Stimulated activated CD8-positive, alpha-beta memory T cell treated with anti-CD3 and anti-CD28 coated beads, Interleukin-4, amount 100 ng/mL, for 1 hour (primary cell): ENCODE measurements at places on chromosomes 1 and 21.

DNA sequence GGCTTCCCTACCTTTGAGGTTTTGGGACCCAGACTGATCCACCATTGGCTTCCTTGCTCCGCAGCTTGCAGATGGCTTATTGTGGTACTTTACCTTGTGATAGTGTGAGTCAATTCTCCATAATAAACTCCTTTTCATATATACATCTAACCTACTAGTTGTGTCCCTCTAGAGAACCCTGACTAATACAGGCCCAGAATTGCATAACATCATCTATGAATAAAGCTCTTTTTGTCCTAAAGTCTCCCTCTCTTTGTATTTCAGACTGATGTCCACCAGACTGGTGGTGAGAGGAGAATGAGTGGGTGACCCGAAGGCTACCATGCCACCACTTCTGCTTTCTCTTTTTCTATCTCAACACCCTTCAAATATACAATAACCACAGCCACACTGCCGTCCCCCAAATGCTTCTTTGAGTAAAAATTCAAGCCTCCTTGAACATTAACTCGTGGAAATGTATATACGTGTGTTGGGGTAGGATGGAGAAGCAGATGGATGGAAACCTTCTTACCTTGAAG lies 265.7 kb downstream of the PTBP2 start:
- no peak for DNase-seq

DNA sequence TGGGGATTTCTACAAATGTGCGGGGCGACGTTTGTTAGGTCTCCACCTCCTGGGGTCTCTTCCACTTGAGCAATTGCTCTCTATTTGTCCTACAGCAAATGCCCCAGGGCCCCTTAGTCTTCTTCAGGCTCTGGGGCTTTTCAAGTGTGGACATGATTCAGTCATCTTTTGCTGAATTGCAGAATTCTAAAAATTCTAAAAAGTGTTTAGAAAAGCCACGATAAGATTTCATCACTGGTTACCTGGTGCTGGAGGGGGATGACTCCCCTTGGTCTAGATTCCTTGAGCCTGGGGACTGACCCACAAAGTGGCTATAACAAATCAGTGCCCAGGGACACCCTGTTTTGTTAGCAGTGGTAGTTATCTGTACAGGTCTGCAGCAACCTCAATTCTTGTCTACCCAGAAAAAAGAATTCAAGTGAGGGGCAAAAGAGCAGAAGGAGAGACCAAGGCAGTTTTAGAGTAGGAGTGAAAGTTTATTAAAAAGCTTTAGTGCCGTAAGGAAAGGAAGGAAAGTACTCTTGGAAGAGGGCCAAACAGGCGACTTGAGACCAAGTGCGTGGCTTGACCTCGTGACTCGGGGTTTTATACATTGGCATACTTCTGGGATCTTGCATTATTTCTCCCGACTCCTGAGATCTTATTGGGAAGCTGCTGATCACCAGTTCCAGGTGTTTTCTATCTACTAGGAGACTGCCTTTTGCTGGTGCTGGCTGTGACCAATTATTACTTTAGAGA lies 25.2 kb downstream of the PROK1 start:
- no peak for DNase-seq

DNA sequence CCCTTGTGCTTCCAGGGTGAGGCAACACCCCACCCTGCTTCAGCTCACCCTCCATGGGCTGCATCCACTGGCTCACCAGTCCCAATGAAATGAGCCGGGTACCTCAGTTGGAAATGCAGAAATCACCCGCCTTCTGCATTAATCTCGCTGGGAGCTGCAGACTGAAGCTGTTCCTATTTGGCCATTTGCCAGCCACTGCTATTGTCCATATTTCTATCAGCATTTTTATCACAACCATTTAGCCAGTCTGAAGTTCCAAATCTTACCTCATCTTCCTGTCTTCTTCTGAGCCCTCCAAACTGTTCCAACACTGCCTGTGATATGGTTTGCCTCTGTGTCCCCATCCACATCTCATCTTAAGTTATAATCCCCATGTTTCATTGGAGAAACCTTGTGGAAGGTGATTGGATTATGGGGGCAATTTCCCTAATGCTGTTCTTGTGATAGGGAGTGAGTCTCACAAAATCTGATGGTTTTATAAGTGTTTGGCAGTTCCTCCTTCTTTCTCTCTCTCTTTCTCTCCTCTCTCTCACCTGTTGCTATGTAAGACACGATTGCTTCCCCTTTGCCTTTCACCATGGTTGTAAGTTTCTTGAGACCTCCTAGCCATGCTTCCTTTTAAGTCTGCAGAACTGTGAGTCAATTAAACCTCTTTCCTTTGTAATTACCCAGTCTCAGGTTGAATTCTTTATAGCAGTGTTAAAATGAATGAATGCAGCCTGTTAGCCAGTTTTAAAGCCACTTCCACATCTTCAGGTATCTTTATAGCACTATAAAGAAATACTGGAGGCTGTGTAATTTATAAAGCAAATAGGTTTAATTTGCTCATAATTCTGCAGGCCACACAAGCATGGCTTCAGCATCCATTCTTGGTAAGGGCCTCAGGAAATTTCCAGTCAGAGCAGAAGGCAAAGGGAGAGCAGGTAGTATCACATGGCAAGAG lies 203.5 kb downstream of the FCRL5 start:
- DNase-seq: no peak

DNA sequence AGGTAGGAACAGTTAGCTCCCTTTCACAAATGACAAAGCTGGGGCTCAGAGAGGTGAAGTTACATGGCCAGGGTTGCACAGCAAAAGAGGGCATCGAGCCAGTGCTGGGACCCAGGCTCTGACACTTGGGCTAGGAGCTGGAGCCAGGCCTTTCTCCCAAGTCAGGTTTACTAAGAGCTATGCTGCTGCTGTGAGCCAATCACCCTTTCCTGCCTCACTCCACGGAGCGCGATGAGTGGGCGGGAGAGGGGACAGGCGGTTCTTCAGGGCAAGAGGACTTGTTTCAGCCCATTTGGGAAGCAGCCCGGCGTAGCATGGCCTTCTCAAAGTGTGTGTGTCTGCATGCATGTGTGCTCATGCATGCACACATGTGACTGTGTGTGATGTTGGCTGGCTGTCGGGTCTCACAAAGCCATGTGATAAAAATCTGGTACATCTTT lies 10.6 kb downstream of the ID3 start:
- no peak for DNase-seq

DNA sequence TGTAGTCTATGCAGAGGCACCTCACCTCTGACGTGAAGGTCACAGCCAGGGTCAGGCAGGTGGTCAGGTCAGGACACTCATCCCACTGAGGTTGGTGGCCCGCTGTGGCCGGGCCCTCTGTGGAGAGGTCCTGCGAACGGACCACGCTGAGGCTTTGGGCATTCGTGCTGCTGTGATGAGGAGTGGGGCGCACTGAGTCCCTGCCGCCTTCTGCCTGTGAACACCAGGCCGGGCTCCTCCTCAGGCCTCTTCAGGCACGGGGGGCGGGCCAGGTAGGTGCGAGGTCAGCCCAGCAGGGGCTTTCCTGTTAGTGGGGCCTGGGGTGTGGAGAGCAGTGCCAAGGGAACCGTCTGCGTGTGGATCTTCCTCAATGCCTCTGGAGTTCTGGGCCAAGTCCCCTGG lies 39.0 kb downstream of the COQ8A start:
- DNase-seq: no peak

DNA sequence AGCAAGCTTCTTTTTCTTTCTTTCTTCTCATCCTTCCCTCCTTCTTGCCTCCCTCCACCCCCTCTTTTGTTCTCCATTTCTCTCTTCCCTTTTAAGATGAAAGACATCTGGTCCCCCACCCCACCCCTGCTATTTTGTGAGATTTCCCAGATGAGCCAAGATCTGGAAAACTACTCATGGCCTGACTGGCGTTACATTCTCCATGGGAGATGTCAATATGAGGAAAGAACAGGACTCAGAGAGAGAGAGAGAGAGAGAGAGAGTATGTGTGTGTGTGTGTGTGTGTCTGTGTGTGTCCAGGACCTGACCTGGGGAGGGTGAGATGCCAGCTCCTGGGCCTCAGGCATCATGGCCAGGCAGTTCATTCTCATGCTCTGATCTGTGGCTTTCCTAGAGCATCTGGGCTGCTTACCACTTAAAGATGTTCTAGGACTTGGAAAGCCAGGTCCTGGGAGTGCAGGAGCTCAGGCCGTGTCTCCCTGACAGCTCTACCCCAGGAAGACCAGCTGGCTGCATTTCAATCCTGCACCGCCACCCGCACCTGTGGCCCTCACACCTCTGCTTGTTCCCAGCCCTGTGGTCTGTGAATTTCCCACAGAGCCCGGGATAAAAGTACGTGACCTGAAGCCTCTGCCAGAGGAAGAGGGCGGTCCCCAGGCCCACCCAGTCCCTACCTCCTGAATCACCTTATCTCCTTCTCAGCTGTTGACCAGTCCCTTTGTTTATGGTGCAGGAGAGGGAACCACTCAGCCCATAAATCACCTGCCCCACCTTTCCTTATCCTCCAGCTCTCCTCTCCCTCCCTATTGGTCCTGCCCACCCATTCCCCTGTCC lies 3.2 kb upstream of the BEST4 start:
- no peak for DNase-seq

GRCh38 chr1:246878551-246878950 lies 53.2 kb downstream of the AHCTF1 start:
- DNase-seq: no peak

GRCh38 chr1:243550276-243550675 lies 294.4 kb downstream of the SDCCAG8 start:
- no peak for DNase-seq

- DNase-seq: no peak
Measured at GRCh38 chr1:243927381-243927780, 77.3 kb upstream of the AKT3 start.

- no peak for DNase-seq
Measured at GRCh38 chr1:157671895-157672294, 28.7 kb downstream of the FCRL3 start.

GRCh38 chr1:55055951-55056631 lies 16.7 kb downstream of the PCSK9 start:
- DNase-seq: no peak

- no peak for DNase-seq
Measured at GRCh38 chr1:15425521-15425920, 12.7 kb upstream of the CTRC start.

DNA sequence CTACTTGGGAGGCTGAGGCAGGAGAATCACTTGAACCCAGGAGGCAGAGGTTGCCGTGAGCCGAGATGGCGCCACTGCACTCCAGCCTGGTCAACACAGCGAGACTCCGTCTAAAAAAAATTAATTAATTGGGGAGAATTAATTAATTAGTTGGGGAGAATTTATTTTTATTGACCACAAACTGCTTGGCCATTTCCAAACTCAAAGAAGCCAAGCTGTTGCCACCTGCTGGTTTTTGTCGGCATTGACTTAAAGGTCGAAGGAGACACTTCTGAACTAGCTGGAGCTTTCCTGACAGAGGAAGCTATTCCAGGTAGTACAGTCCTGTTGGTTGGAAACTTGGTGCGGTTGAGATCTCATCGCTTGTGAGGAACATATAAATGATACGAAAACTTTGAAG lies 13.1 kb downstream of the MAP1LC3C start:
- DNase-seq: no peak

DNA sequence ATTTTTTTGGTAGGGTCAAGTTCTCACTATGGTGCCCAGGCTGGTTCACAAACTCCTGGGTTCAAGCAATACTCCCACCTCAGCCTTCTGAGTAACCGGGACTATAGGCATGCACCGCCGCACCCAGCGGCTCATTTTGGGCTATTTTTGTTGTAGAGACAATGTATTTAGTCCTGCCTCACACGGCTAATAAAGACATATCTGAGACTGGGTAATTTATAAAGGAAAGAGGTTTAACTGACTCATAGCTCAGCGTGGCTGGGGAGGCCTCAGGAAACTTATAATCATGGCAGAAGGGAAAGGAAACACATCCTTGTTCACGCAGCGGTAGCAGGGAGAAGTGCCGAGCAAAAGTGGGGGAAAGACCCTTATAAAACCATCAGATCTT lies 4.2 kb downstream of the CELA2A start:
- no peak for DNase-seq

DNA sequence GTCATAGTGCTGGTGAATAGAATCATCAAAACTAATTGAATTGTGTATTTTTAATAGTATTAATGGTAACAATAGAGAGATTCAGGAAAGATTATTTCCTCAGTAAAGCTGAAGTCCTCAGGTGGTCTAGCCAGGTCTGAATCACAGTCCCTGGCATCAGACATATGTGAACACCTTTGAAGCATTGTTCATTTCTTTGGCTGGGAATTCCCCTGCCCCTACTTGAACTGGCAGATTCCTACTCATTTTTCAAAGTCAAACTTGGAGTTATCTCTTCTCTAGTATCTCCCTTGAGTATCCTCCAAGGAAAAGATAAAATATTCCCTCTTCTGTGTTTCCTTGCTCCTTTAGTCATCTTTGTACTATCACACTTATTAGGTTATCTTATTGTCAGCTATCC lies 759.8 kb downstream of the ADGRL2 start:
- no peak for DNase-seq

DNA sequence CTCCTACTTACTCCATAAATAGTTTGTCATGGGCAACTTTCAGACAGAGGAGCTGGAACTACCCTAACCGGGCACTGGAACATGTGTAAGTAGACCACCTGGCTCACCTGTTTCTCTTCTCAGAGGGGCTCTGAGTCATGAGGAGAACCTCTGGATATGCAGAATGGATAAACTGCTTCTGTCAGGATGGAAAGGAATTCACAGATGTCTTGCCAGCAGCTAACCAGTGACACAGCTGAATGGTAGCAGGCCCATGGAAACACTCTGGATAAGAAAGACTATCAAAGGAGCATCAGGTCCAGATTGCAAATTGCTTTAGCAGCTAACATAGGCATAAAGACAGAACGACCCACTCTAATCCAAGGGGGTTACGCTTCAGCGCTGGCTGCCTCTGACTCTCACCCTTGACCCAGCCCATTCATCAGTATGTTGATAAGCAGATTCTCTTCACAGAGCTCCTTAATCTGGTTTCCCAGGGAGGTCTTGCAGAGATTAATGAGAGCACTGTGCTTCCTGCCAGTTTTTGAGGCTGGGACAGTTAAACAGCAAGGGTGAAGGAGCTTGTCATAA lies 54.2 kb downstream of the HIVEP3 start:
- no peak for DNase-seq

- no peak for DNase-seq
Measured at GRCh38 chr1:218475275-218475674, 130.1 kb downstream of the TGFB2 start.

GRCh38 chr1:184272175-184272866 lies 114.5 kb upstream of the C1orf21 start:
- no peak for DNase-seq

GRCh38 chr21:15031790-15032357 lies 32.9 kb downstream of the NRIP1 start:
- no peak for DNase-seq
